Progenitor cell of endocrine pancreas (in vitro differentiated cells): ENCODE measurements at places on chromosomes 12 and 14. TPM values are rescaled to one million over a fixed set of nuclear protein-coding genes. Genes with fewer than 3 reads are reported as not detected.

DNA sequence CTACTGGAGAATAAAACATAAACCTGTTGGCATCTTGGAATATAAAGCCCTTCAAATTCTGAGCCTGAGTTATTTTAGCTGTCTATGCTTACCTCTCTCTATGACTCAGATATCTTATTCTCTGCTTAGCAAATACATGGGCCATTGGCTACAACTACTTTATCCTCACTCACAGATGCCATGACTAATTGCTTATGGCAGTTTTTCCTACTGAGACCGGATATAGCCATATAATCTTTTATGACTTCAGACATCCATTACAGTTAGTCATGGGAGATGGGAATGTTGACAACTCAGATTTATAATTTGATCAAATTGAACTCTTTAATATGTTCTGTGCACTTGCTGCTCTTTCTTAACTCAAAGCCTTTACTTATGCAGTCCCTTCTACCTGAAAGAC, 502.4 kb upstream of the ATP2B1 start:
- H3K36me3 ChIP-seq: peaks cover 2% of the 10 kb centered on the region
- no peak overlapping the region for H3K4me3 ChIP-seq
- H3K27ac ChIP-seq: no peak overlapping the region
- no peaks in the 10 kb centered on the region for H3K4me1 ChIP-seq
- no peak for DNase-seq

GRCh38 chr12:63814146-63814772, 30.2 kb upstream of the SRGAP1 start:
- no peaks in the 10 kb centered on the region for H3K36me3 ChIP-seq
- no peak overlapping the region for H3K27ac ChIP-seq
- H3K4me3 ChIP-seq: no peak overlapping the region
- no peaks in the 10 kb centered on the region for H3K27me3 ChIP-seq
- H3K4me1 ChIP-seq: peaks cover 2% of the 10 kb centered on the region
- DNase-seq: no peak

DNA sequence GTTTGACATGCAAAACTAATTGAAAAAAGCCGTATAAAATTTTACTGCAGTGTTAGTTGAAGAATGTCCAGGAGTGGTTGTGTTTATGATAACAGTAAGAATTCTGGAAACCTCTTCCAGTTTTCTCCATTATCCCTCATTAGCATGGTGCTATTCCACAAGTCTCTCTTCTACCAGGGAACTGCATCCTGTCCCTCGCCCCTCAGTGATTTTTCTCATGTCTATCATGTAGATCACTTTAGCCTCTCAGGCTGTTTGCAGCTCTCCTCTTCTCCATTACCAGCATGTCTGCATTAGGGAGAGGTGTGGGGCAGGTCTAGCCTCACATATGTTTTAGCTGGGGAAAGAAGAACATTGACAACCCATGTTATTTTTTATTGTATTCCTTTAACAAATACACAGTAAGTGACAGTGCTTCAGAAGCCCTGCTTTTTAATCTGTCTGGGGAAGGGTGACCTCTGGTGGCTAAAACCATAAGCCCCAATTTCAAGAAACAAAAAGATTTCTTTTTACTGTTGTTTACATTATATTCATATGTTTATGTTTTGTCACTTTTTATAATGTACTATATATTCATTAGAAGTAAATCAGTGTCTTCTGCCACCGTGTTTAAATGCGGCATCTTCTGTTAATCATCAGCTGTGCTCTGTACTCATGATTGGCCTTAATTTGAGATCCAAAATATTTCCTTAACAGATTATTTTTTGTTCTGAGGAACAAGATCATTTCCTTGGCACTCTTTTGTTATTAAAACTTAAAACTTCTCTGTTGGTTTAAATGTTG, 70.7 kb downstream of the RASSF8 start:
- no peak for DNase-seq
- peak overlapping the region; percentile 10 for H3K27ac ChIP-seq
- peaks cover 8% of the 10 kb centered on the region for H3K36me3 ChIP-seq
- H3K27me3 ChIP-seq: no peaks in the 10 kb centered on the region
- H3K4me1 ChIP-seq: peaks cover 34% of the 10 kb centered on the region

DNA sequence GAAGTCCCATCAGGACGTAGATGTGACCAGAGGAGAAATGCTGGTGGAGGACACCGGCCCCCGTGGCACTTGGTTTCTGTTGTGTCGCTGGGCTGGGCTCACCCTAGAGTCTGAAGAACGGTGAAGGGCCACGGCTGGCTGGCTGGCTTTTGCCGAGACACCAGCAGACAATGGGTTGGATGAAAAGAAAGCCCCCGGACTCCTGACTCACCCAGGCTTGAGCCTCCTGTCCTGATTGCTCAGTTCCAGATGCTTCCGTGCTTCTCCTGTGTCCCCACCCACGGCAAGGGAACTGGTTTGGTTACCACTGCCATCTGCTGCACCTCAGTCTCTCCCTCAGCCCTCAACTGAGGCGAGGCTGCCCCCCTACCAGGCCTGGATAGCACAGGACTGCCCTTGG, 10.4 kb upstream of the ENDOU start:
- no peaks in the 10 kb centered on the region for H3K36me3 ChIP-seq
- no peak for DNase-seq
- no peak overlapping the region for H3K4me3 ChIP-seq
- peaks cover 6% of the 10 kb centered on the region for H3K4me1 ChIP-seq

DNA sequence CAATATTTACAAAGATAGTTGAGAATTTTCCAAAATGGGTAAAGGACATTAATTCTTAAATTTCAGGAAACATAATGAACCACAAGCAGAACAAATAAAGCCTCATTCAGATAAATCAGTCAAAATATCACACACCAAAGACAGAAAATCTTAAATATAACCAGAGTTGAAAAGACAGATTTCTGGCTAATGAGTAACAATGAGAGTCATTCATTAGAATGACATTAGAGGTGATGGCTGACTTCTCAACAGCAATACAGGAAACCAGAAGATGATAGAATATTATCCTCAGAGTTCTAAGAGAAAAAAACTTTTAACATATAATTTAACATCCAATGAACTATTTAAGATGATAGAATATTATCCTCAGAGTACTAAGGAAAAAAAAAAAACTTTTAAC, 124.2 kb downstream of the DENND5B start:
- no peaks in the 10 kb centered on the region for H3K27me3 ChIP-seq
- peaks cover 3% of the 10 kb centered on the region for H3K4me1 ChIP-seq
- DNase-seq: no peak
- H3K4me3 ChIP-seq: no peak overlapping the region
- no peak overlapping the region for H3K27ac ChIP-seq
- H3K36me3 ChIP-seq: peaks cover 12% of the 10 kb centered on the region

DNA sequence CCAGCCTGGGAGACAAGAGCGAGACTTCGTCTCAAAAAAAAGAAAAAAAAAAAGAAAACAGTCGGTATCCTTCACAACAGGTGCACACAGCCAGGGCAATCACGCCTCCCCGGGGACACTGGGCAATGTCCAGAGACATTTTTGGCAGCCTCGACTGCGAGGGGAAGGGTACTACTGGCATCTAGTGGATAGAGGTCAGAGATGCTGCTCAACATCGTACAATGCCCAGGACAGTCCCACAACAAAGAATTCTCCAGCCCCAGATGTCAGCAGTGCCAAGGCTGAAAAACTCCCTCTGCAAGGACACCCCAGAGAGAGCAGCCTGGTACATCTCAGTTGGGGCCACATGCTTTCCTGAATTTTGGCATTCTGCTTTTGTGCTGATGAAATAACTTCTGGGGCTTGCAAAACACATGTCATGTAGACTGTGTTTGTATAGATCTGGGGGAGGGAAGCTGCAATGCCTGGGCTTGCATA, 21.5 kb downstream of the ALDH2 start:
- H3K4me1 ChIP-seq: no peaks in the 10 kb centered on the region
- H3K27me3 ChIP-seq: no peaks in the 10 kb centered on the region
- no peak overlapping the region for H3K4me3 ChIP-seq
- DNase-seq: no peak
- H3K36me3 ChIP-seq: peaks cover 11% of the 10 kb centered on the region

DNA sequence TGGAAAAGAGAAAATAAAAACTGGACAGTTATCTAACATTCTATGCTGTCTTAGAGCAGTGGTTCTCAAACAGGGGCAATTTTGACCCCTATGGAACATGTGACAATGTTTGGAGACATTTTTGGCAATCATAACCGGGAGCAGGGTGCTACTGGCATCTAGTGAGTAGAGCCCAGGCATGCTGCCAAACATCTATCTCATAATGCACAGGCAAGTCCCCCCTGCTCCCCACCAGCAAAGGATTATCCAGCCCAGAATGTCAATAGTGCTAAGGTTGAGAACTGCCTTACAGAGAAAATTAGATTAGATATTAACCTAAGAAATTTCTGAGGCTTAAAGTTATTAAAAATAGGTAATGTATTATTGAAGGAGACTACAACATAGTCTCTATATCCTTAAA, 22.9 kb upstream of the CATSPERB start:
- peaks cover 6% of the 10 kb centered on the region for H3K4me1 ChIP-seq
- H3K4me3 ChIP-seq: no peak overlapping the region
- H3K27ac ChIP-seq: no peak overlapping the region
- H3K27me3 ChIP-seq: no peaks in the 10 kb centered on the region

GRCh38 chr12:509500-509899, 49.8 kb downstream of the B4GALNT3 start:
- H3K36me3 ChIP-seq: peaks cover 8% of the 10 kb centered on the region
- H3K4me1 ChIP-seq: peaks cover 49% of the 10 kb centered on the region
- DNase-seq: no peak
- H3K27me3 ChIP-seq: no peaks in the 10 kb centered on the region

DNA sequence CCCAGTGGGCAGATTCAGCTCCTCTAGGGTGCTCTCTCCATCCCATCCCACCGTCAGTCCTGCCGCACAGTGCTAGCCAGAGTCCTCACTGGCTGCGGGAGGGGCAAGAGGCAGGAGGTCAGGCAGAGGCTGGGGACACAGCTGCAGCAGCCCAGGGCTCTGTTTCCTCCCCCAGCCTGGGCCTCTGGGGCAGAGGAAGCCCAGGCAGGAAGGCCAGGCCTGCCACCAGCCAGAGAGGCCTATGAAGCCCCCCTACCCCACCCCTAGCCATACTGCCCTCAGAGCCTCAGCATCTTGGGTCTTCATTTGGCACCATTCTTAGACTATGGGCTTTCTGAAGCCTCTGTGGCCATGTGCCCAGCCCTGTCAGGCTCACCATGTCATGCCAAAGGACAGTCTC, 3.4 kb downstream of the ACVRL1 start:
- H3K4me3 ChIP-seq: no peak overlapping the region
- H3K36me3 ChIP-seq: no peaks in the 10 kb centered on the region
- peaks cover 51% of the 10 kb centered on the region for H3K27me3 ChIP-seq
- DNase-seq: no peak
- H3K27ac ChIP-seq: no peak overlapping the region
- no peaks in the 10 kb centered on the region for H3K4me1 ChIP-seq

- no peak overlapping the region for H3K4me3 ChIP-seq
- no peaks in the 10 kb centered on the region for H3K27me3 ChIP-seq
- H3K36me3 ChIP-seq: peaks cover 6% of the 10 kb centered on the region
- no peak for DNase-seq
- H3K27ac ChIP-seq: no peak overlapping the region
Observed at GRCh38 chr14:54490445-54491175, 1.8 kb upstream of the GMFB start.

DNA sequence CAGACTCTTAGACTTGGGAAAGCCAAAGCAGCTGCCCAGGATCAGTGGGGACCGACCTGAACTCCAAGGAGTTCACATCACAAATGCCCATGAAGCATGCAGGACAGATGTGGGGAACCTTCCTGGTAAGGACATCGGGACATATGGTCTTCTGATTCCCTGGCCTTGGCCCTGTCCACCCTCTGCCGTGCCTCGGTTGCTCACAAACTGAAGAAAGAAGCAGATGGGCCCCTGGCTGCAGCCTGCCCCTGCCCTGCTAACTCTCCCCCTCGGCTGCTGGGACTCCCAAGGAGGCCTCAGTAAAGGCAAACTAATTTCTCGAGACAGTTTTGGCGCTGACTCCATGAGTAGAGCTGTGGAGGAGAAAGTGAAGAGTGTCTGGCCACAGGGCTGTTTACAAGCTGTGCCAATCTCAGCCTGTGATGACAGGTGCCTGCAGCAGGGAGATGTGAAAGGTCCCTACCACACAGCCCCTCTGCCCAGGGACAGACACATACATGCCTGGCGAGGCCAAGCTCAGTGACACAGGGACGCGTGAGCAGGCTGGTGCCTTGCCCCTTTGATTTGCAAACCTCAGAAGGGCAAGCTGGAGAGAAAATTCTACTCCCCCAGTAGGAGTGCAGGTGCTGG, 48.6 kb downstream of the ISCA2 start:
- no peaks in the 10 kb centered on the region for H3K4me1 ChIP-seq
- H3K4me3 ChIP-seq: no peak overlapping the region
- H3K27ac ChIP-seq: no peak overlapping the region
- DNase-seq: no peak

- H3K4me3 ChIP-seq: no peak overlapping the region
- no peak for DNase-seq
- H3K27me3 ChIP-seq: no peaks in the 10 kb centered on the region
- H3K27ac ChIP-seq: no peak overlapping the region
- H3K36me3 ChIP-seq: no peaks in the 10 kb centered on the region
- H3K4me1 ChIP-seq: no peaks in the 10 kb centered on the region
Observed at GRCh38 chr14:82029038-82029437, 495.4 kb upstream of the SEL1L start.

- peaks cover 13% of the 10 kb centered on the region for H3K27me3 ChIP-seq
- no peaks in the 10 kb centered on the region for H3K4me1 ChIP-seq
- H3K4me3 ChIP-seq: no peak overlapping the region
- H3K27ac ChIP-seq: no peak overlapping the region
- H3K36me3 ChIP-seq: no peaks in the 10 kb centered on the region
- DNase-seq: no peak
Observed at GRCh38 chr12:106039242-106039641, 99.5 kb downstream of the NUAK1 start.

- no peak overlapping the region for H3K4me3 ChIP-seq
- peaks cover 27% of the 10 kb centered on the region for H3K4me1 ChIP-seq
- H3K36me3 ChIP-seq: peaks cover 5% of the 10 kb centered on the region
- H3K27ac ChIP-seq: peak overlapping the region; percentile 71
Observed at GRCh38 chr12:62724285-62724684, 210.7 kb downstream of the PPM1H start.

DNA sequence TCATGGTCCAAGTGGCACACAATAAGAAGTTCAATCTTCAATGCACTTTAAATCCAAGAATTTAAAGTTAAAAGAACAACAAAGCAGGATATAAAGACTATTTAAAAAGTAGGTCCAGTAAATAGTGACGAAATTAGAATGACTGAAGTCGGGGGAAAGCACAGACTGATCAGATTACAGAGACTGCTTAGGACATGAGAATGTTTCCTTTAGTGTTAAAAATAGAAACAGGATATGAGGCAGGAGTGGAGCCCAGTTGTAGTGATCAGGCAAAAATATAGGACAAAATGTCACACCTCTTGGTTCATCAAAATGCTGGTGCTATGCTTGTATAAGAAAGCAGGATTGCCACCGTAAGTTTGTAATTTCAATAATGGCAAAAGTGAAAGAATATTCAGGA, 52.2 kb upstream of the CD163 start:
- no peaks in the 10 kb centered on the region for H3K4me1 ChIP-seq
- peaks cover 3% of the 10 kb centered on the region for H3K36me3 ChIP-seq

GRCh38 chr12:116366456-116366776, 88.9 kb upstream of the MED13L start:
- DNase-seq: no peak
- peaks cover 25% of the 10 kb centered on the region for H3K4me1 ChIP-seq
- H3K27me3 ChIP-seq: no peaks in the 10 kb centered on the region
- H3K36me3 ChIP-seq: peaks cover 2% of the 10 kb centered on the region
- no peak overlapping the region for H3K27ac ChIP-seq

The KRT6C gene
- total RNA-seq: not detected in 2 replicates

The ADCY4 gene
- total RNA-seq: 0.46 and 0.75 TPM in 2 replicates

The CYP46A1 gene
- total RNA-seq: 2.9 and 3.9 TPM in 2 replicates

The FAM177A1 gene
- 43.7 and 46.2 TPM in 2 replicates for total RNA-seq

The CCNK gene
- total RNA-seq: 64.1 and 64.8 TPM in 2 replicates

The NGB gene
- total RNA-seq: not detected in 2 replicates

The RPGRIP1 gene
- total RNA-seq: 0.19 and 0.58 TPM in 2 replicates

The PZP gene
- 0.24 and 0.29 TPM in 2 replicates for total RNA-seq

The PTGER2 gene
- total RNA-seq: 1.00 and 1.1 TPM in 2 replicates

The ABHD4 gene
- 25.6 and 30.5 TPM in 2 replicates for total RNA-seq

The LGALS3 gene
- 27.0 and 49.3 TPM in 2 replicates for total RNA-seq
